ENCODE measurements at places on chromosomes 3 and 15. TPM values are rescaled to one million over a fixed set of nuclear protein-coding genes. Genes with fewer than 3 reads are reported as not detected.

Gene GOLGA6A
- total RNA-seq: not detected

Gene PDZRN3
- total RNA-seq: not detected

- no peak for DNase-seq
Observed at GRCh38 chr3:192772240-192772894, 45.0 kb upstream of the FGF12 start.

- no peak for DNase-seq
Observed at GRCh38 chr3:102068327-102068726, 219.0 kb downstream of the NFKBIZ start.

DNA sequence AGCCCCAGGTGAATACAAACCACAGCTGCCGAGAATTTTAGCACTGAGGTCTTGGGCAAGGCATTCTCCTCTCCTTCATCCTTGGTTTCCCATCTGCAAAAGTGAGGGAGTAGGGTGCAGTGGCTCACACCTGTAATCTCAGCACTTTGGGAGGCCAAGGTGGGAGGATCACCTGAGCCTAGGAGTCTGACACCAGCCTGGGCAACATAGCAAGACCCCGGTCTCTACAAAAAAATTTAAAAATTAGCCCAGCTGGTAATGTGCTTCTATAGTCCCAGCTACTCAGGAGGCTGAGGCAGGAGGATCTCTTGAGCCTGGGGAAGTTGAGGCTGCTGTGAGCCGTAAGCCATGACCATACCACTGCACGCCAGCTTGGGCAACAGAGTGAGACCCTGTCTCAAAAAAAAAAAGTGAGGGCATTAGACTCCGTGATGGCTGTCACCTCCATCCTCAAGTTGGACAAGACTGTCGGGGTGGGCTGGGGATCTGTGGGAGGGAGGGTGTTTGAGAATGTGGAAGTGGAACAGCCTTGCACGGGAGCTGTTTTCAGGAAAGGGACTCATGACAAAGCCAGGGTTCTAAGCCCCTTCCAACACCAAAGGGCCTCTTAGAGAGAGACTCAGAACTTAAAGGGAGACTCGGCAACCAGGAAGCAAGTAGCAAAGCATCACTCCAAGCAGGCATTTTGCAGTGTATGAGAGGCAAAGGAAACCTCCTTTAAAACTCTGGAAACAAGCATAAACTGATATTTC, 46.0 kb upstream of the FURIN start:
- no peak for DNase-seq

Gene FANCD2OS
- not detected for total RNA-seq

- DNase-seq: no peak
Observed at GRCh38 chr3:2870724-2871333, 239.3 kb downstream of the IL5RA start.

DNA sequence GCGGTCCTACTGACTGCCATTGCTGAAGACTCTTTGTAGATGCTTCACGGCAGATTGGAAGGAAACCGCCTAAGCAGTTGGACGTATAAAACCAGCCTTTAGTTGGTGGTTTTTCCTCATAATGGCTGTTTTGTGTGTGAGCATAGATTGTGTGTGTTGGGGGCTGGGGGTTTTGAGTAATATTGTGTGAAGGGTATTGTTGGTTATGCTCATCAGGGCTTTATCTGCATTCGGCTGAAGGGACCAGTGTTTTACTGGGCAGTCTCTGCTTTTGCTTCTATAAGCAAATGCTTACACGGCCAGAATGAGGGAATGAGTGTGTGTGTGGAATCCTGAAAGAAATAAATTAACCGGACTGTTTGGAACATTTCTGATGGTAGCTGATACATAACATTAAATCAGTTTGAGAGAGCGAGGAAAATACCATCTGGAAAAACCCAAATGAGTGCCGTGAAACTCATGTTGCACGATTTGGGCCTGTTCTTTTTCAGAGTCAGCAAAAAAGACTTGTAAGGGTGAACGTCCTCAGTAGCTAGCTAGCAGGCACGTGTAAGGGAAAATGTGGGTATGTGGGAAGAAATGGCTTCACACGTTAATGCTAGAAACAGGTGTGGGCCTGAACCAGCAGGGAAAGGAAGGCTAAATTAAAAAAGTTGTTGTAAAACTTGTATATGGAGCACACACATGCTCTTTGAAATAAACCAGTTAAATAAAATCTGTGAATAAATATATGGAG, 1.9 kb downstream of the MITF start:
- no peak for DNase-seq

- peak; percentile 41 for DNase-seq
Observed at GRCh38 chr3:189142527-189142926, 29.2 kb upstream of the TPRG1 start.

DNA sequence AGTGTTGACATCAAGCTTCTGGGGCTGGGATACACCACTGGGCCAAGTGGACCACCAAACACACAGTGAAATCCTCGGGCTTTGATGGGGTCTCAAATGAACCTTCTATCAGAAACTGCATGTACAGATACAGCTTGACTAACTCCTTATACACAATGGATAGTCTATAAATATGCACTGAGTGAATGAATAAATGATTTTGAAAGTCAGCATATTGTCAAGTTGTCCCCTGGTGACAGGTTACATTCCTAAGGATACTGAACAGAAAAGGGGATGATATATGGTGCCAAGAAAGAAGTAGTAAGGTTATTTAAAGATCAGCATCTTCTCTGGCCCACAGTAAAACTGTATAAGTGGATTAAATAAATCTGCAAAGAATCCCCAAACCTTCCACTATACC, 159.4 kb upstream of the SLC2A2 start:
- DNase-seq: no peak

- no peak for DNase-seq
Observed at GRCh38 chr3:56424336-56424735, 43.9 kb downstream of the ERC2 start.

GRCh38 chr3:190968616-190969015, 106.1 kb upstream of the GMNC start:
- no peak for DNase-seq

Gene FAM107A
- total RNA-seq: not detected

Gene IL16
- 243 TPM for total RNA-seq

DNA sequence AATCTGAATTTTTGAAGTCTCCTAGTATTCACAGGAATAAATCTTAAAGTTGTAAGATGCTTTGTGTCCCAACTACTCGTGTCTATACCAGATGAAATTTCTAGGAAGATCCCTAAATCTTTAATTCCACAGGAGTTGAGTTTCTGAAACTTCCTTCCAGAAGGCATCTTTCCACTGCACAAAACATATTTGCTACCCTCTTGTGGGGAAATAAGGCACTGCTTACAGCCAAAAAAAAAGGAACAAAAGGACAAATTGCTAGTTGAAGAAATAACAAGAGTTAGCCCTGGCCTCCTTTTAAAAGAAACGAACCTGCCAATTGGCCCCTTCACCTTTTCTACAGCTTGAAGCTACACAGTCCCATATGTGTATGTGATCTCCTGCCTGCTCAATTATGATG, 54.0 kb downstream of the TAFA4 start:
- DNase-seq: no peak

DNA sequence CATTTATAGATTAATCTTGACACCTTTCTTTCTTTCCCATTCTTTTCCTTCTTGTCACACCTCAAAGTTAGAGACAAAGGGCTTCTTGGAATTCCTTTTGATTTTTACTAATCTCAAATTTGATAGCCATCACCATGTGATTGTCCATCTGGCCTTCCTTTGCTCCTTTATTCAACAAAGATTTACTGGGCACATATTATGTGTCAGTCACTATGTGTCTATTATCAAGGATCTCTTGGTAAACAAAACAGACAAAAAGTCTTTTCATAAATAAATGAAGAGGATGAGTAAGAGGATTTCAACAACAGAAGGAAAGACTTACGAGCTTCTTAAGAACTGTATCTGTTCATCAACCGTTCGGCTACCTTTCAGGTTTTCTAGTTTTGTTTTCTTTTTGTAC, 56.5 kb downstream of the SAMMSON start:
- DNase-seq: no peak

Gene ANKRD34C
- not detected for total RNA-seq

Gene FBXO40
- not detected for total RNA-seq

DNA sequence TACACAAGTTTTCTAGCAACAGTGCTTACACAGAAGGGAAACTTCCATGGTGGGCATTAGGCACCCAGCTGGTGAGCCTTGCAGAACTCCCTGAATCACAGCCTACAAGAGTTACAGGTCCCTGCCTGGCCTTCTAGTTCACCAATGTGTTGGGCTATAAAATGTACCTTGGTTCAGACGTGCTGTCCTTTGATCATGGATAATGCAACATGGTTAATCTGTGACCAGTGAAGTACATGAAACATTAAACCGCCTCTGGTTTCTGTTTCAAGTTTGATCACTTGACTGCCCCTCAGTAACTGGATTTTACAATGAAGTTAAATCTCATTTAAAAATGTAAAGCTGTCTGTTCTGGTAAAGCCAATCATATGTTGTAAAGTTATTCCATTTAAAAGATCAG, 51.8 kb downstream of the FMN1 start:
- no peak for DNase-seq

DNA sequence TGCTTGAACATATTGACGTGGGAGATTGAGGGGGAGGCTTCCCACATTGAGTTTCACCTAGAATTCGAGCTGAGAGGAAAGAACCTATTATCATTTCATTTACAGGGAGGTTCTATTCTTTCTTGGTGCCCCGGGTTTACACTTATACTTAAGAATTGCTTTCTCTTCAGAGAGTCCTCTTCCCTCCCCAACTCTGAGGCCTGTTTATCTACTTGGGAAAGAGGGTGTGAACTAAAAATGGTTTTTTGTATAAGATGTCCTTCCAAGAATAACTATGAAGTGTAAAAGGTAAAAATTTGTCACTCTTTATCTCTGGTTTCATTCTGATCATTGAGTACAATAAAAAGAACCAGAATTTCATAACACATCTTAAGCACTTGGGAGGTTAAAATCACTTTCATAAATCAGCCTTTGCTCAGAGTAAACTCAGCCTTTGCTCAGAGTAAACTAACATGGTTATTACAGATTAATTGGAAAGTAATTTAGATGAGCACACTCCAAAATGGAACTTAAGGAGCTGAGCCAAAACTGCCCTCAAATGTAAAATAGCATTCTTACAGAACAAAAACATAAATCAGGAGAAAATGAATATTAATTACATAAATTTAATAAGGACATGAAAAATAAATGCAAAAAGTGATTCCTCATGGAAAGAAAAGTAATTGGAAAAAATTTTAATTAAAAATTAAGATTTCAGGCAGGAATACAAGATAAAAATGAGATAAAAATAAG, 75.2 kb downstream of the GADL1 start:
- no peak for DNase-seq

DNA sequence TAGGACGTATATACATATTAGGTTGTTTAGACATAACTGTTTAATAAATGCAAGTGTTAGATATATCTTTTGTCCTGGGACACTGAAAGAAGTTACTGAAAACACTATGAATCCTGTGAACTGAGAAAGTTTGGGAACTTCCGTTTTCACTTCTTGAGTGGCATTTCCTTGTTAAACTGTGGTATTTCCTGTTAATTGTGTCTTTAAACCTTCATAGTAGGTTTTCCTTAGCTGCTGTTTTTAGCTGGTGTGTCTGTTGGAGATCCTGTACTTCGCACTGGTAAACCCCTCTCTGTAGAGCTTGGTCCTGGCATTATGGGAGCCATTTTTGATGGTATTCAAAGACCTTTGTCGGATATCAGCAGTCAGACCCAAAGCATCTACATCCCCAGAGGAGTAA, 37.1 kb downstream of the ATP6V1A start:
- no peak for DNase-seq

DNA sequence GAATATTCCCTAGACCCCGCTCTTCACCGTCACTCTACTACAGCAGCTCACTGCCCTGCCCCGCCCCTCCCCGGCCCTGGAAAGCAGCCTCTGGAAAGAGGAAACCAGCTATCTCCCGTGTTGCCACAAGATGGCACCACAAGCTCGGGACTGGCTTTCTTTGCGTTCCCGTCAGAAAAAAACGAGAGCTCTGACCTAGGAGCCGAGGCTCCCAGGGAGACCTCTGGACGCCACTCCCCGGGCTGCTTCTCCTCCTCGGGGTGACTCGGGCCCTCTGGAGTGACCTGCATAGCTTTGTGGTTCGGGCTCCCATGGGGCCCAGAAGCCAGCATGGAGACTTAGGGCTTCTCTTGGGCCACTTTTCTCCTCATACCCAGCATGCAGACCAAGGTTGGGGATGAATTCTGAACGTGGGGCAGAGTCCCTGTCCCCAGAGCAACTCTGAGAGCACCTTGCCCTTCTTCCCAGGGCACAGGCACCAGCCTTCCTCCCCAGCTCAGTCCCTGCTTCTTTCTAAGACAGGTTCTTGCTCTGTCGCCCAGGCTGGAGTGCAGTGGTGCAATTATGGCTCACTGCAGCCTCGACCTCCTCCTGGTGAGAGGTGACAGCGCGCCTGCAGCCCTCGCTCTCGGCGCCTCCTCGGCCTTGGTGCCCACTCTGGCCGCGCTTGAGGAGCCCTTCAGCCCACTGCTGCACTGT, 19.0 kb downstream of the STOML1 start:
- DNase-seq: peak; percentile 89

GRCh38 chr3:39388741-39389248, 5.6 kb downstream of the SLC25A38 start:
- DNase-seq: peak; percentile 37

DNA sequence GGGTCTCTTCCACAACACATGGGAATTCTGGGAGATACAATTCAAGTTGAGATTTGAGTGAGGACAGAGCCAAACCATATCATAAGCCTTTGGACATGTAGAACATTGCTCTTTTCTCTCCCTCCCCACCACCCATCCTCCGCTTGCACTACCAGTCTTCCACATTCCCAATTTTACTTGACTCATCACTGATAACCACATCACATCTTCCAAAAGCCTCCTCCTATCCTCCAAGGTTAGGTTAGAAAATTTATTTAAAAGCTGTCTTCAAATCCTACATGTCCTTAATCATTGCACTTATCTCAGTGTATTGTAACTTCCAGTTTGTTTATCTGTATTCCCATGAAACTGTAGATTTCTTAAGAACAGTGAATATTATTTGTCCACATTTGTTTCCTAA, 10.4 kb downstream of the ZBED2 start:
- no peak for DNase-seq

DNA sequence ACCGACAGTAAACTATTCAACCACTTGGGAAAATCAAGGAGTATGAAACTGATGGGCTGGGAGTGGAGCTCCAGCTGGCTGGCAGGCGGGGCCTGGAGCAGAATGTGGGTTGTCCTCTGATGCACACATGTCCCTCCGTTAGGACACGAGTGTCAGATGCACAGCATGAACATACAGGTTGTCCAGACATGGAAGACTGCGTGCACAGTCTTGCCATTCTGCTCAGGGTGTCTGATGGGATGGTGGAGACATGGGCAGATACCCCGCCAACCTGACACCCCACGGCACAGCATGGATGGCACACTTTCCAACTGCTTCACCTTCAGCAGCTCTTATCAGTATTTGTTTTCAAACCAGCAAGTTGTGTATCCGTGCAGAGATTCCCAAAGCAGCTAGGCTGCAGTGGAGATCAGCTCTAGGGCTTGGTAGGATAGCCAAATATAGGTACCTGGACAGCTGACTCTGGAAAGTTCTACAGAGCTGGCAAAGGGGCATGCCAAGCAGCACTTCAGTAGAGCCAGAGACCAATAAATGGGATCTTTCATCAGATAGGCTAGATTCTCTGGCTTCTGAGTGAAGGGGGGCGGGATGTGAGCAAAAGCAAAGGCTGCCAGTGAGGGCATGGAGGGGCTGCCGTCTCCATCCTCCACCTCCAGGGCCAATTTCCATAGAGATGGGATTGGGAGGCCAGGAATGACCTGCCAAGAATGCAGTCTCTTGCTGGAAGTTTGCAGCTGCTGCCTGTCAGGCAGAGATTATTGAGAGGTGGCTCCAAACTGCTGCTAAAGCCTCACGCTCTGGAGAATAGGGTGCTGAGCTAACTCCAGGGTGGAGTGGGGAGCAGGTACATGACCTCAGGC, 47.2 kb upstream of the KY start:
- DNase-seq: no peak

Data from activated CD8-positive, alpha-beta T cell treated with anti-CD3 and anti-CD28 coated beads, Interleukin-2, amount 10 ng/mL, durations not matched to agents 7 days and 5 days (primary cell).